ENCODE measurements at places on chromosomes 2 and 18.
A peak's percentile ranks its signal among the peaks of the same experiment; 100 is the strongest.

GRCh38 chr2:68330691-68331090, 10.9 kb upstream of the CNRIP1 start:
- DNase-seq, result no peak
- H3K4me3 ChIP-seq, result no peak overlapping the region
- H3K4me1 ChIP-seq, result no peaks in the 10 kb centered on the region

GRCh38 chr2:101710471-101711318, 13.2 kb downstream of the MAP4K4 start:
- H3K36me3 ChIP-seq, result peaks cover 38% of the 10 kb centered on the region
- DNase-seq, result no peak
- H3K4me1 ChIP-seq, result peaks cover 63% of the 10 kb centered on the region
- H3K27me3 ChIP-seq, result no peaks in the 10 kb centered on the region

DNA sequence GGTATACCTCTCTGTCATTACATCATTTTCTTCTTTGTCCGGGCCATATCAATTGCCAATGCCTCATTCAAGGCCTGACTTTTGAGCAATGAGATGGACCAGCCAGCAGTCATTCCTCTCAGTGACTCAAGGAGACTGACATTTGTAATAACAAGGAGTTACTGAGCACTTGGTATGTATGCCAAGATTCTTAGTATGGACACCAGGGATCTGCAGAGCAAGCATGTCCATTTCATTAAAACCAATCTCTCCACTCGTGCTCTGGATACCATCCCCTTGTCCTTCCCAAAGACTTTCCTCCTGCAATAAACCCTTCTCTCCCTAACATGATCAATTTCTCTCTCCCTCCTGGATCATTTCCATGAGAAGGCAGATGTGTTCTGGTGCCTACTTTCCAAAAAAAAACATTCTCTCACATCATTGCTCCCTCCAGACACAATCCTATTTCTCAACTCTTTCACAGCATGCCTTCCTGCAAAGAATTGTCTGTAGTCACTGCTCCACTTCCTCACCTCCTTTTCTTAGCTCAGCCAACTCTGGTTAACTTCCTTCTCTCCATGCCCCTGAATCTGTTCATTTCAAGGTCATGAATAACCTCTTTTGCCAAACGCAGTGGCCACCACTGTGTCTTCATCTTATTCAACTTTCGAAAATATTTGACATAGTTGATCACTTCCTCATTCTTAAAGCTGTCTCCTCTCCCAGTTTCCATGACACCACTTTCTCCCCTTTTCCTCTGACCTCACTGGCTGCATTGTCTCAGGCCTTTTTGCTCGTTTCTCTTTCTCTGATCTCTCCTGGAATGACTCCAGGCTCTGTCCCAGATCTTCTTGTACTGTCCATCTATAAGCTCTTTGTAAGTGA, 102.8 kb upstream of the CYP1B1 start:
- peaks cover 44% of the 10 kb centered on the region for H3K27me3 ChIP-seq
- no peaks in the 10 kb centered on the region for H3K4me1 ChIP-seq
- H3K4me3 ChIP-seq, result no peak overlapping the region

- no peak overlapping the region for H3K4me3 ChIP-seq
- DNase-seq, result no peak
- no peaks in the 10 kb centered on the region for H3K36me3 ChIP-seq
- no peak overlapping the region for H3K27ac ChIP-seq
These were observed 25.0 kb upstream of the CXXC1 start for GRCh38 chr18:50312296-50313030.

DNA sequence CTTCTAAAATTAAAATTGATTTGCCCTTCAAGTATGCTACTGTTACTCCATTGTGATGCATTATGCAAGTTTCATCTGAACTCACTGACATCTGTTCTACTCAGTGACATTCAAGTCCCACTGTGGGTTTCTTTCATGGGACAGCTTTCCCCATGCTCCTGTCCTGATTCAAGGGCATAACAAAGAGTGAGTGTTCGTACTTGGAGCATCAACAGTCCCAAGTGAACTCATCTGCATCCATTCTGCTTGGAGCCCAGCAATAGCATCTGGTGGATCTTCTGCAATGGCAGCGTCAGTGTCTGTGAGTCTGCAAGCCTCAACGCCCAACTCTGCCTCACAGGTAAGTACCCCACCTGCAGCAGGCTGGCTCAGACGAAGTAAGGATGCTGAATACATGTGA, 27.5 kb downstream of the BUB1 start:
- no peak overlapping the region for H3K4me3 ChIP-seq
- no peaks in the 10 kb centered on the region for H3K27me3 ChIP-seq
- peaks cover 74% of the 10 kb centered on the region for H3K36me3 ChIP-seq
- H3K27ac ChIP-seq, result no peak overlapping the region

DNA sequence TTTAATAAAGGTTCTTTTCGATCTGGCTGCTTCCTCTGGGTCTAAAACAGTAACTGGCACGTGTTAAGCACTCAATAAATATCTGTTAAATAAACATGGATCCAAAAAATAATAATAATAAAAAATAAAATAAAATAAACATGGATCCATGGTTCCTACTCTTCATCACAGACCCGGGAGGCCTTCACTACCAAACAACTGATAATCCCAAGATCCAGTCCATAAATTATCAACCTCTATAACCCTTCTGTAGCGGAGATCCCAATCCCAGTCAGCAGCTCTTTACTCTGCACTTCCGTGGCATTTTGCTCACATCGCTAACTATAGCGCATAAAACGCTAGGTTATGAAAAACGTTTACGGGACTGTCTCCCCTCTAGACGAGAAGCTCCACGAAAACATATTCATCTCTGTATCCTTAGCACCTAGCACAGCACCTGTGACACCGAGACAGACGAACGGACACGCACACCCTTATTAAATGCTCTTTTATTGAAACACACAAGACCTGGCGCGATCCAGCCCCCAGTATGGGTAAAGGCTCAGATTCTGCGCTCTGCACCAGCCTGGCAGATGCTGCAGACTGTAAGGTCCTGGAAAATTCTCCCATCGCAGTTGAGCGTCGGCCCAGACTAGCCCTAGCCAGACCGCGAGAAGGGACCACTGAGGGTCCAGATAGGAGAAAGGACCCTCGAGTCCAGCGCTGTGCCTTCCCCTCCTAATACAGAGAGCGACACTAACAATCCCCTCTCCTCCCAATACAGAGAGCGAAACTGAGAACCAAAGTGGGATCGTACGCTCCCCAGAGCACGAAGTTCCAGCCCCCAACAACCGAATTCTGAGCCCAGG, 770 bp downstream of the NBAS start:
- peaks cover 36% of the 10 kb centered on the region for H3K4me1 ChIP-seq
- peak overlapping the region; percentile 96 for H3K27ac ChIP-seq
- H3K4me3 ChIP-seq, result peak overlapping the region; percentile 97

DNA sequence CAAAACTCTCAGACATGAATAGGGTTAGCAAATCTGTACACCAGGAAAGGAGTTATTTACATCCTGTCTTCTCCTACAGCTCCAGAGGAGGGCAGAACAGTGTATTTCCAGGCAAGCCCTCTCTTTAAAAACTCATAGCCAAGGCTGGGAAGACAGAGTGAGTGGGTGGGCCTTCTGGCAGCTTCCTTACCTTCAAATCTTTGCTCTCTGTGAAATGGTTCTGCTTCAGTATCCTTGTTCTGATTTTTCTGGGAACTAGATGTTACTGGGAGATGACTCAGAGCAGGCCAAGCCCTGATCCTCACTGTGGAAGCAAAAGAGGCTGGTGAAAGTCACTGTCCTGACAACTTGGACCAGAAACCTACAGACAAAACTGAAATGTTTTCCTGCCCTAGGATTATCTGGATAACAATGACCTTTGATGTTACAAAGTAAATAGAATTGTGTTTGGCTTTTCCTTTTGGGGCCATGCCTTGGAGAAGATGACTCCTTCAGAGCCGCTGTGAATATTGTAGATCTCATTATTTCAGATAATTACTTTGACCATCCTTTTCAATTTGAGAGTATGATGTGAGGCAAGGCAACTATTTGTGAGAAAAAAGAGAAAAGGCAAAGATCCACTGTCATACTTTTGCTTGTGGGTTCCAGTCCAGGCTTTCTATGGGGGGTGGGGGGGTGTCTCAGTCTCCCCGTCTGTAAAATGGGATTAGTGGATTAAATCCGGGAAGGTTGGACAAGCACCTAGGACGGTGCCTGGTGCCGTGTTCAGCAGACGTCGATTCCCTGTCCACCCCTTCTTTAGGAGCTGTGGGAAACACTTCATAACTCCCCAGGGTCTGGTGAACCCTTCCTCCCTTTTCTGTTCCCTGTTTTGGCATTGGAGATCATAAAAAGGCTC, 644 bp upstream of the QPCT start:
- DNase-seq, result no peak
- H3K27me3 ChIP-seq, result peaks cover 80% of the 10 kb centered on the region
- H3K36me3 ChIP-seq, result no peaks in the 10 kb centered on the region
- no peak overlapping the region for H3K27ac ChIP-seq

- no peak overlapping the region for H3K4me3 ChIP-seq
- no peaks in the 10 kb centered on the region for H3K27me3 ChIP-seq
- no peaks in the 10 kb centered on the region for H3K36me3 ChIP-seq
- no peaks in the 10 kb centered on the region for H3K4me1 ChIP-seq
These were observed 24.3 kb downstream of the TACR1 start for GRCh38 chr2:75174981-75175380.

GRCh38 chr2:59752512-59752911, 800.9 kb downstream of the BCL11A start:
- H3K4me1 ChIP-seq, result no peaks in the 10 kb centered on the region
- no peak for DNase-seq

DNA sequence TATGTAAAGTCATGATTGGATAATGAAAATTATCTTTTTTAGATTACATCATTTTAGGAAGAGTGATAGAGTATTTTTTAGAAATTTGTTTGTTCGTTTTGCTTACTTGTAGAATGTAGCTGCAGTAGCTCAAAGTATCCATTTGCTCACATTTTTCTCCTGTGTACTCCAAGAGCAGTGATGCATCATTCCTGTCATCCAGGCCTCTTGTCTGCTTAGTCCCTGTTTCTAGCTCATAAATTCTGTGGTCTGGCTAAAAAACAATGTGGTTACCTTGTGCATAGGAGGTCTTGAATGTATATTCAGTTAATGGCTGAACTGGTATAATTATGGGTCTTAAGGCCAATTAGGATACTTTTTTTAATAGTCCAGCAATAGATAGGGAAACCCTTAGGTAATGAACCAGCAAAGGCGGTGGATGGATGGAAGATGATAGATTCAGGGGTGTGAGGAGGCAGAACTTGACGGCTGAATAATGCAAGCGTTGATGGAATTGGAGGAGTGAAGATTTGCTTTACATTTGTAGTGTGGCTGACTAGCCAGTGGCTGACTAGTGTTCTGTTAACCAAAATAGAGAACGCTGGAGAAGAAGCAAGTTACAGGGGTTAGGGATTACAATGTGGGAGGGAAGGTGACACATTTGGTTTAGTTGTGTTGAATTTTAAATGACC, 145.0 kb downstream of the ZNF407 start:
- H3K27me3 ChIP-seq, result no peaks in the 10 kb centered on the region
- H3K27ac ChIP-seq, result no peak overlapping the region
- no peak overlapping the region for H3K4me3 ChIP-seq
- H3K36me3 ChIP-seq, result no peaks in the 10 kb centered on the region
- H3K4me1 ChIP-seq, result no peaks in the 10 kb centered on the region
- DNase-seq, result no peak

GRCh38 chr18:10055125-10055750, 141.4 kb downstream of the VAPA start:
- peaks cover 2% of the 10 kb centered on the region for H3K27me3 ChIP-seq
- no peaks in the 10 kb centered on the region for H3K4me1 ChIP-seq
- H3K36me3 ChIP-seq, result no peaks in the 10 kb centered on the region
- H3K27ac ChIP-seq, result no peak overlapping the region
- no peak for DNase-seq

DNA sequence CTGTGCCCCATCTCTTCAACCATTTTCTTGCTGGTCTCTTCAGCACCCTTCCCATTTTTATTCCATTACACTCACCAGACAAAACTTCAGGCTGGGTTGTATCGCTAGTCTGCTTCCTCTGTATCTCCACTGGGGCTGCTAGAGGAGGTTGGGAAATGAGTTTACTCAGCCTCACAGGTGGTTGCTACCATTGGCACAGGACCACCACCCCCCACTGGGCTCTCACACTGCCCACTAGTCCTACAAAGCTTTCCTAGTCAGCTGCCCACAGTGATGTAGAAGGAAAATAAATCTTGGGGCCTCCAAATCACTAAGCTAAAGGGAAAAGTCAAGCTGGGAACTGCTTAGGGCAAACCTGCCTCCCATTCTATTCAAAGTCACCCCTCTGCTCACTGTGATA, 12.3 kb upstream of the IL1B start:
- no peaks in the 10 kb centered on the region for H3K36me3 ChIP-seq
- H3K27ac ChIP-seq, result no peak overlapping the region

DNA sequence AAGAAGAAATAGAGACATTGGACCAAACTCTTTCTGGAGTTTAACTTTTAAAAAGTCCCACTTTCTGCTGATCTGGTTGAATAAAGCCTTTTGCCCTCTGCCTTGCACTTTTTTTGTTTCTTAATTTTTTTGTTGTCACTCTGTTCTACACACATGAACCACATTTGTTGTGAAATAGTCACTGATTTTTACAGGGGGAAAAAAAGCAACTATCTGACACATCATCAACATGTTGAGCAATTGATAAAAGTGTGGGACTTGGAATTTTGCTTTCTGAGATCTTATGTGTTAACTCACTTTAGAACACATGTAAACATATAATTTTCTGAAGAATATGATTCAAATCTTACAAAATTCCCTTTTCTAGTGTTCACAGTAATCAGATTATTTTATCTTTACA, 414.8 kb upstream of the FIGN start:
- H3K27me3 ChIP-seq, result no peaks in the 10 kb centered on the region
- no peaks in the 10 kb centered on the region for H3K4me1 ChIP-seq
- no peak for DNase-seq
- H3K36me3 ChIP-seq, result no peaks in the 10 kb centered on the region
- H3K4me3 ChIP-seq, result no peak overlapping the region

DNA sequence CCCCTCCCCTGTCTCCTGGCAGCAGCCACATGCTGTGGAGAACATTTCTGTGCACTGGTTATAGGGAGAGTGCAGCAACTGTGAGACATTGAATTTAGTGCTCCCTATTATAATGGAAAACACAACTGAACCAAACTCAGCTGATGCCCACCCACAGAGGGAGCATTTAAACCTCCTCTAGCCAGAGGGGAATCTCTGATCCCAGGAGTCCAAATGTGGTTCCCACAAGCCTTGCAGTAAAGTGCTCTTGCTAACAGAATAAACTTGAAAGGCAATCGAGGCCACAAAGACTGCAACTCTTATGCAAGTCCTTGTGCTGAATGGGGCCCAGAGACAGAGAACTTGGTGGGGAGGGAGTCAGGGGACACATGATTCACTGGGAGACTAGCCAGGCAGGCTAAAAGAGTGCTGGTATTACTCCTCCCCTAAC, 638.8 kb upstream of the VRK2 start:
- no peaks in the 10 kb centered on the region for H3K4me1 ChIP-seq
- no peaks in the 10 kb centered on the region for H3K36me3 ChIP-seq
- no peak for DNase-seq
- no peaks in the 10 kb centered on the region for H3K27me3 ChIP-seq
- no peak overlapping the region for H3K4me3 ChIP-seq

DNA sequence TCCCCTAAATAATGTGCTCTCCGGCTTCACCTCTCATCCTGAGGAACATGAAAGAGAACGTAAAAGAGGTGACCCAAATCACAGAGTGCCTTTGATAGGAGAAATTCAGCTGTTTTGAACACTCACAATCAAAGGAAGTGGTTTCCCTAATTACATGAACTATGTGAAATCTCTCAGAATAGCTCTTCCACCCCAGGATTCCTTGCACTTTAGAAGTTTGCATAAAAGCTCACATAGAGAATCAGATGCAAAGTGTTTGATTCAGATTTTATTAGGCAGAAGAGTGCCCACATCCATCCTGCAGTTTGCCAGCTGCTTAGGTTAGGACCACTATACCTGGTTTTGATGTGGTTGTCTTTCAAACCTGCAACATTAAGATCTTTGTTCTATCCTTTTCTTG, 61.0 kb downstream of the MAP3K20 start:
- no peak overlapping the region for H3K4me3 ChIP-seq
- peaks cover 18% of the 10 kb centered on the region for H3K27me3 ChIP-seq
- peaks cover 50% of the 10 kb centered on the region for H3K4me1 ChIP-seq
- peaks cover 13% of the 10 kb centered on the region for H3K36me3 ChIP-seq
- H3K27ac ChIP-seq, result no peak overlapping the region

All from activated CD4-positive, alpha-beta T cell treated with anti-CD3 and anti-CD28 coated beads, Interleukin-2, amount 10 ng/mL, durations not matched to agents 7 days and 5 days (primary cell).